Activated CD8-positive, alpha-beta T cell treated with anti-CD3 and anti-CD28 coated beads, Interleukin-2, amount 10 ng/mL, durations not matched to agents 7 days and 5 days (primary cell): ENCODE measurements at places on chromosomes 7 and 10.

DNA sequence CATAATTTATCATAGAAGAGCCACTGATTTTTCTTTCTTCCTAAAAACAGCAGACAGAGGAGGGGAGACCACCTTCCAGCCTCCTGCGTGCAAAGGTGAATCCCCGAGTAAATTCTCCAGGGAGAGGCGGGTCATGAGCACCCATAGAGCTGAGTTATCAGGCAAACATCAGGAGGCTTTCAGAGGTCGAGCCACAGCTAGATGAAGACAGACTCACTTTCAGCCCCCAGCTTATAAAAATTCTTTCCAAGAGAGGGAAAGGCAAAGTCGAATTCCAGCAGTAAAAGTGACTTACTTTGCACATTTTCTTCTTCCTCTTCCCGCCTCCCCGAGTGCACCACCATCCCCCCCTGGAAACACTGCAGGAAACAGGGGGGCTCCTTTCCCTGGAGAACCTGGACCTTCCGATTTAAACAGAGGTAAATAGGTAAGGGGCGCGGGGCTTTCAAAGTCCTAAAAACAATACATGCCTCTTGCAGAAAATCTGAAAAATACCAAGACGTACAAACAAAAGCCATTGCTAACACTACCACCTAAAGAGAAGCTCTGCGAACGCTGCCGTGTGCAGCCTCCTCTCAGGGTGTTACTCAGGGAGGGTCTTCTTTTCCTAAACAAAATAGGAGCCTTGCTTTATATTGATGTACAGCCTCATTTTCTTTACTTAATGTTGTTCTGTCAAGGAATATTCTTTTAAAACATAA lies 163.8 kb downstream of the SVIL start:
- no peak for DNase-seq
- no peaks in the 10 kb centered on the region for H3K27me3 ChIP-seq

- no peaks in the 10 kb centered on the region for H3K36me3 ChIP-seq
- no peak overlapping the region for H3K27ac ChIP-seq
- no peak for DNase-seq
- no peaks in the 10 kb centered on the region for H3K27me3 ChIP-seq
- no peaks in the 10 kb centered on the region for H3K4me1 ChIP-seq
Measured at GRCh38 chr10:109428775-109429491, 494.4 kb downstream of the XPNPEP1 start.

GRCh38 chr10:3056280-3057037 lies 10.9 kb upstream of the PFKP start:
- H3K4me3 ChIP-seq, result no peak overlapping the region
- H3K27me3 ChIP-seq, result peaks cover 21% of the 10 kb centered on the region
- no peak overlapping the region for H3K27ac ChIP-seq
- no peak for DNase-seq
- no peaks in the 10 kb centered on the region for H3K36me3 ChIP-seq
- H3K4me1 ChIP-seq, result no peaks in the 10 kb centered on the region

DNA sequence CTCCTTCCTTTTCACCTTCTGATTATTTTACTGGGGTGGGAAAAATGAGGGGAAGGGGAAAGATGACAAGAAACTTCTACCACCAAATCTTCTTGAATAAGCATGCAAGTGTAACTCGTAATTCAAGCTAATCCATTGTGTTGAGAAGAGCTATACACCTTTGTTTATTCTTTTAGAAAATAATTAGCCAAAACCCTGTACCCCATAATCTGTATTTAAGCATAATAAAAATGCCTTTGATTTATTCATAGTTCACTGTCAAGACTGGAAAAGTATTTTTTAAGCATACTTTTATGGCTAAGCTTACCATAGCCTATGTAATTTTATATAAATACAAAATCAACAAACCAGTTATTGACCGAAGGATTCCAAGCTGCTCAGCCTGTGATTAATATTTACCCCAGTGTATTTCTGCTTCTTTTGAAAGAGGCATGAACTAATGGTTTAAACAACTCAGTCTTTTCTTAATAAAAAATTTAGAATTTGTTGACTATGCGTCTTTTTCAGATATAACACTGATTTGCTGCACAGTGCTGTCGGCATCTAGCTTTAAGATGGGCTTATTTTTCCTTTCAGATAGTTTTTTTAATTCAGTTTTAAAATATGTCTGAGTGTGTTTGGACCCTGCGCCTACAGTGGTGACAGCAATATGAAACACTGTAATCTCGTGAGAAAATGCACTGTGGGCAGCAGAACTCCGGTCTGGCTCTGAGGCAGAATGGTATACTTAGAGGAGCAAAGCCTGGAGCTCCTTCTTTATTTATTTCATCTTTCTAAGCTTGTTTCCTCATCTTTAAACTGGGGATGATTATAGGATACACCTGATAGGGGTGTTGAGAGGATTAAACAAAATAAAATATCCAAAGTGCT lies 238.8 kb upstream of the LRGUK start:
- H3K36me3 ChIP-seq, result peaks cover 2% of the 10 kb centered on the region
- no peak overlapping the region for H3K4me3 ChIP-seq
- no peaks in the 10 kb centered on the region for H3K27me3 ChIP-seq
- H3K27ac ChIP-seq, result no peak overlapping the region
- DNase-seq, result no peak

DNA sequence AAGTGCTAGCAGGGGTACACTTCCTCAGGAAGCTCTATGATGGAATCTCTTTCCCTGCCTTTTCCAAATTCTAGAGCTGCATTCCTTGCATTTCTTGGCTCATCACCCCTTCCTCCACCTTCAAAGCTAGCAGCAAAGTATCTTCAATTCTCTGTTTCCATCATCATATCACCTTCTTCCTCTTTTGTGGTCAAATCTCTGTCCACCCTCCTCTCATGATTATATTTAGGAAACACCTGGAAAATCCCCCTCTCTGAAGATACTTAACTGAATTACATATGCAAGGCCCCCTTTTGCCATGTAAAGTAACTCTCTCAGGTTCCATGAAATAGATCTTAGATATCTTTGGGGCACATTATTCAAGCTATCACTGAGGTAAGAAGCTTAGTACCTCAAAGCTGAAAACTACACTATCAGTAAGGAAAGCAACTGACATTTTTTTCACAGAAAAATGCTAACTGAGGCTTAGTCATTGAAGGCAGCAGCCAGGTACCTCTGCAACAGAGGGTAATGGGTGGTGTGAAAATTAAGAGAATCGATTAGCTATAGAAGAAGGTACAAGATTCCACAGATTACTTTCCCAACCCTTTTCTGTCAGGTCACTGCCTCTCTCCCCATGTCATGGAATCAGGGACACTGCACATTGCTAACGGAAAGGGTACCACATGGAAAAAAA lies 197.3 kb downstream of the MACC1 start:
- no peaks in the 10 kb centered on the region for H3K27me3 ChIP-seq
- DNase-seq, result no peak
- no peaks in the 10 kb centered on the region for H3K36me3 ChIP-seq
- no peak overlapping the region for H3K4me3 ChIP-seq

DNA sequence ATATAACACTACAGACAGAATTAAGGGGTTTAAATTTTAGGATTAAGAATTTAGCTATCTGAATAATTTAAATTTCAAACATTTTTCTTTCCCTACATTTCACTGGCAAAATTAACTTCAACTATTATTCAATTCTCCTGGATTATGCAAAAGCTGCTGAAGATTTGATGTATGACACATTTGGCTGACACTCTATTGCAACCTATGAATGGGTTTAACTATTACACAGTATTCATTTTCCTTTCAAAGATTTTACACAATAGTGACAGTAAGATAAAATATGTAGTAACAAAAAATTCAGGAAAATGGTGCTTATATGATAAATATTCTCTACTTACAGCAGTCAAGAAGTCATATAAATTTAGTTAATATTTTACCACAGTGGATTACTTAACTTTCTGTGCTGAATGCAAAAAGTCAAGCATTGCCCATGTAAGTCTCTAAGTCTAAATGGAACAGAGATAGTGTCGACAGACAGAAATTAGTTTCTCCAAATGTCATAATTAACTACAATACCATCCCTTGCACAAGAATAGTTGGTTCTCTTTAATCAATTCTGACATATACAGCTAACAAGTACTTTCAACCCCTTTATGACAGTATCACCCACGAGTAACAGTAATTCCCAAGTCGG lies 194.1 kb upstream of the FRMD4A start:
- H3K36me3 ChIP-seq, result peaks cover 75% of the 10 kb centered on the region
- DNase-seq, result no peak
- H3K4me1 ChIP-seq, result peaks cover 60% of the 10 kb centered on the region
- no peak overlapping the region for H3K4me3 ChIP-seq
- no peaks in the 10 kb centered on the region for H3K27me3 ChIP-seq

DNA sequence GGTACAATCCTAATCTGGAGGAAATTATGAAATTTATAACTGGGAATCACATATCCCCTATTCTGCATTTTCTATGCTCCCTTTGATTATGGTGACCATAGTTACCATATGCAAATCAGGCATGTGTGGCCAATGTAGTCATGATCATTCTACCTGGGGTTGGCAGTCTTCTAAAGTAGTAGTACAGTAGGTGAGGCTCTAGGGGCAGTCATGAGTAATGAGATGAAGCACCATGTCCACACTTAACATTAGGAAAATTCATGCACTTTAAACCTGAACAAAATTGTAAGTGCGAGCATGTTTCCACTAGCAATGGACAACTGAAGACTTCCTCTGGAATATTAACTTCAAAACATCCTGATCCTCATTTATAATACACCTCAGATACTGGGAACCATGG lies 545.9 kb downstream of the SUGCT start:
- DNase-seq, result no peak
- H3K4me3 ChIP-seq, result no peak overlapping the region
- no peak overlapping the region for H3K27ac ChIP-seq
- H3K4me1 ChIP-seq, result no peaks in the 10 kb centered on the region
- H3K36me3 ChIP-seq, result no peaks in the 10 kb centered on the region
